ENCODE measurements at places on chromosomes 16 and 17.

DNA sequence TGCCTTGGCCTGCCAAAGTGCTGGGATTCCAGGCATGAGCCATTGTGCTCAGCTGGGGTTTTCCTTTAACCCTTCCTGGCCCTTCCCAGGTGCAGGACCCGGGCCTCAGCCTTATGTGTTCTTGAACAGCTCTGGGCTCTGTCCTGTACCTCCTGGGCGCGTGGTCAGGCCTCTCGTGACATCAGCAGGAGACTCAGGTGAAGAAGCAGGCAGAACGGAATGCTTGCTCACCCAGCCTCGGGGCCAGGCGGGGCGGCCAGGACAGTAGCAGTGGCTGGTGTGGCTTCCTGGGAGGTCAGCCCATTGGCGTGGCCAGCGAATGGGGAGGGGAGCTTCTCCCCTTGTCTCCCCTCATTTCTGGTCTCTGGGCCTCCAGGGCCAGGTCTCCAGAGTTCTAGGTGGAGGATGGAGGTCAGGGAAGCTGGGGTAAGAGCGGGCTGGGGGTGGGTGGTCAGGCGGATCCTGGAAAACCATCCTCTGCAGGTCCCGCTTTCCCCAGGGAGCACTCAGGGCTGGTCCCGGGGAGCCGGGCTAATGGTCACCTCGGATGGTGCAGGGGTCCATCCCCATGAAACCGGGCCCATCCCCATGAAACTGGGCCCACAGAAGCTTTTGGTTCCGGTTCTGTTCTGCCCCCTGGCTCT lies 281.5 kb downstream of the SEC14L1 start:
- no peak for DNase-seq

- no peak for DNase-seq
Measured at GRCh38 chr16:5615868-5616642, 518.5 kb upstream of the EEF2KMT start.

GRCh38 chr17:81010935-81011334 lies 19.3 kb downstream of the CHMP6 start:
- DNase-seq = no peak

DNA sequence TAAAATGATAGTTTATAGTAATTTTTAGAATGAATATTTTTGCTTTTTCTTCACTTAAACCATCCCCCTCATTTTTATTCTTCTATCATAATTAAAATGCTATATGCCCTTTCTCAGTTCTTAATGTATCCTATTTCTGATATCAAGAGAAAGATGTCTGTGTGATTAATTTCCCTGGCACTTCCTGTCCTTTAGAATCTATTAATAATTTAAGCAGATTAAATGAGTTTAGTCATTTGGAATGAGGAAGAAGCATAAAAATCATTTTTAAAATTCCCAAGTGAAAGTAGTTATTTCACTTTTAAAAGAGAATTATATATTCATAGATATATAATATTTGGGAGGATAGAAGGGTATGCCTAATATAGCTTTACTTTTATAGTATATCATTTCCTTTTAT lies 27.8 kb upstream of the CDR2 start:
- DNase-seq = no peak

DNA sequence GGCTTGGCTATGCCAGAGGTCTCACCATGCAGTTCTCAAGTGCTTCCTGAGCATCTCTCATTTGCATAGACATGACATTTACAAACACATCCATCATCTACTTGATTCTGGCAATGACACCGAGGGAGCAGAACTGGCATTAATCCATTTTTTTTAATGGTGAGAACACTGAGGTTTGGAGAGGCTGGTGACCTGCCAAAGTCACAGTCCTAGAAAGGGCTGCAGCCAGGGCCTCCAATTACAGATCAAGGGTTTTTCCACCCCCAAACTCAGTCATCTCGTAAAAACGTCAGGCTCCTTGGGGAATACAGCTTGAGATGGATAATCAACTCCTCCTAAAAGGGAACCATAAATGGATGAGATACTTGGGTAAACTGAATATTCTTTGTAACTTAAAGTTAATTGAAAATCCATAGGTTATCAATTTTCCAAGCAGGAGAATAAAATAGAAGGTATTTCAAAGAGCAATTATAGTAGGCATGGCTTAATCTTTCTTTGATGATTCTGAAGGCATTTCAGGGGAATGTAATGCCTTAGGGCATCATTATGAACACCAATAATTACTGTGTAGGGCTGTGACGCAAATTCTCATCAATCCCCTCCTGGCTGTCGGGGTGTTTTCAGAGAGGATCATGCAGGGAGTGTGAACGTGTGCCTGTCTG lies 9.4 kb upstream of the MEOX1 start:
- DNase-seq = peak; percentile 16

DNA sequence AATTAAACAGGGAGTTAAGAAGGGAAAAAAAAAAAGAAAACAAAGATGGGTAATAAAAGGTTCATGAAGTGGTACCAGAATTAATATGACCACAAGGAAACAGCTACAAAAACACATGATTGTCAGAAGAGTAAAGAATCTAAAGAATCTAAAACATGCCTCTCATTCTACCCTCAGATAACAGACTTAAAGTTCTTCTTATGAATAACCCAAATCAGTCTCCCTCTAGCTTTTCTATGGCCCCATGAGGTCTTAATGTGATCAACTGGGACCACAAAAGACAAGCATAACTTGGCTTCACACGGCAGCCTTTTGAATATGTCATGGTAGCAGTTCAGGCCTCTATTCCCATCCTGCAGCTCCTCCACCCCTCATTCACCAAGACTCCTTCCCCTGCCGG lies 6.9 kb downstream of the MYH10 start:
- DNase-seq = peak; percentile 54

DNA sequence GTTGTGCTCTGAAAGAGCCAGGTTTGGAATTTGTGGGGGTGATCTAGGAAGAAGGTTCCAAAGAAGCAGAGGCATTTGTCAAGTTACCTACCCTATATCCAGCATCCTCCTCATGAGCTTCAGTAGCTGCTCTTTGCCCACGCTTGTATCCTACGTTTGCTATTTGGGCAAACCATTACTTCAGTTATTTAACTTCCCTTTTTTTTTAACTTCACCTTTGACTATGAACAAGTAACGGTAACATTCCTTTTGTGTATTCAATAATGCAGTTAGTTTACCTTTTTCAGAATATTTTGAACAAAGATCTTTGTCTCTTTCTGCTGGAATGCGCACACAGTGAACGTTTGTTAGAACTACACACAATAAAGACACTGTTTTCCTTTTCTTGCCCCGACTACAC lies 41.5 kb downstream of the CYB5B start:
- DNase-seq = no peak

DNA sequence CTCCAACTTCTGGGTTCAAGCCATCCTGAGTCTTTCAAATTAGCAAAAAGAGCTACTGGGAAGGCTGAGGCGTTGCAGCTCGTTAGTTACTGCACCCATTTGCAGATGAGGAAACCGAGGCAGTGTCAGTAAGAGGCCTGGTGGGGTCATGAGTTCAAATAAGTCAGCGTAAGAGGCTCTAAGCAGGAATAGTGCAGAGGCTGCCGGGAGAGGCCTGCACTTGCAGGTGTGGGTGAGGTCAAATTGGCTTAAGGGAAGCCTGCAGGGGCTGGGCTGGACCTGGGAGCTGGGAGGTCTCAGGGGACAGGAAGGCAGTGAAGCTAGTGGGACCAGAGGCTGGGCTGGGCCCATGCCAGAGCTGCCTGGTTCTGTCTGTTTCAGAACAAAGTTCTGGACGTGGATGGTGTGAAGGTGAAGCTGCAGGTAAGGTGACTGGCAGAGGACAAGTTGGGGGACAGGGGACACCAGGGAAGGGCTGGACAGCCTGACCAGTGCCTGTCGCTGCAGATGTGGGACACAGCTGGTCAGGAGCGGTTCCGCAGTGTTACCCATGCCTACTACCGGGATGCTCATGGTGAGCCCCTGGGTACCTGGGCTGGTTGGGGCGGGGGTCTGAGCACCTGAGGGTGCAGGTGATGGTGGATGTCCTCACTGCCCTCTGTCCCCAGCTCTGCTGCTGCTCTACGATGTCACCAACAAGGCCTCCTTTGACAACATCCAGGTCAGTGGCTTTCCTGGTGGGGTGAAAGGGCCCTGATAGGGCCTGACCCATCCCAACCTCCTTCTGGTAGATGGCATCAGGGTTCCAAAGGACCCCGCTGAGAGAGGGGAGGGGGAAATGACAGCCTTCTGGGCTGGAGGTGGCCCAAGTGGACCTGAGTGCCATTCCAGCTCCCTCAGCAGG lies 3.0 kb downstream of the RAB26 start:
- no peak for DNase-seq

GRCh38 chr17:81076141-81076679 lies 41.3 kb downstream of the BAIAP2 start:
- DNase-seq = no peak

DNA sequence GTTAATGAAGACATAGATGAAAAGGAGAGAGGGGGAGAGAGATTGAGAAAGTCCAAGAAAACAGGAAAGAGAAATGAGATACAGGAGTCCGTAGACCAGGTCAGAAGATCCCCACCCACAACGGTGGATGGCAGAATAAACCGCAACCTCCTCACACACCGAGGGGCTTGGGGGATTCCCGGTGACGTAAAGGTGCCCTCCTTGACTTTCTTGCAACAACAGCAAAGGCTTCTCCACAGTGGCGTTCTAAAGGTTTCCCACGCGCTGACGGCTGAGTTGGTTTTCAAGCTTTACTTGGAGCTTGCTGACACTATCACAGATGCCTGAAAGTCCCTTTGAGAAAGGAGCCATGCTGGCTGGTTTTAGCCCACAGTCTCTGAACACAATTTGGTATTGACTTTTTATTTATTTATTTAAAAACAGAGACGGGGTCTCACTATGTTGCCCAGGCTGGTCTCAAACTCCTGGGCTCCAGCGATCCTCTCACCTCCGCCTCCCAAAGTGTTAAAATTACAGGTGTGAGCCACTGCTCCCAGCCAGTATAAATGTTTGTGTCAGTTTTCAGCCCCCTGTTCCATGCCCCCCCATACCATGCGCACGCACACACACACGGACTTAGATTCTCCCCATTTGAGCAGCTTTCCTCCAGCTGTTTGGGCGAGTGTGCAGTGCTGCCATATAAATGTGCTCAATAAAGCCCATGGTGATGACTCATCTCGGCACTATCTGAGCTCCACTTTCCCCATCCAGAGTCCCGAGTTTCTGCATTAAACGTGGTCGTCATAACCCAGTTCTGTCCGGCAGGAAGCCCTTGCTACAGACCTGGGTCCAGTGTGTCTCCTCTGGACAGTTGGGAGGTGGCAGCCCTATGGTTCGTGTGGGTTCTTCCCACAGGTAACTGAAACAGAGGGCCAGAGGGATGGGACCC lies 33.0 kb upstream of the SEC14L1 start:
- peak; percentile 43 for DNase-seq

- no peak for DNase-seq
Measured at GRCh38 chr17:40483679-40484078, 17.7 kb downstream of the TNS4 start.

DNA sequence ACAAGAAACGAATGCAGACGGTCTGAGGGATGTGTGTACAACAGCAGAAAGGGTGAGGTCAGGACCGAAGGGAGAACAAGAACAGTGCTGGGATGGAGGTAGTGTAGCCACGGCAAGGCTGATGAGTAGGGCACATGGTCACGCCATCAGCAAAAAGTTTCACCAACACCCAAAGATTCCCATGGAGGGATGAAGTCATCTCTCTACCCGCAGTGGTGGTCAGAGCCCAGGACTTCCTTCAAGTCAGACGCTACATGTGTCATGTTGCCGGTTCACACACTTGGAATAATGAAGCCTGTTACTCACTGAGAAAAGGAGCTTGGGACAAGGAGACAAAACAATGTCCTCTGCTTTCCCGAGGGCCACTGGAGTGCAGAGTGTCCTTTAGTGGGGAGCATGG lies 79.7 kb downstream of the SALL1 start:
- DNase-seq = no peak

DNA sequence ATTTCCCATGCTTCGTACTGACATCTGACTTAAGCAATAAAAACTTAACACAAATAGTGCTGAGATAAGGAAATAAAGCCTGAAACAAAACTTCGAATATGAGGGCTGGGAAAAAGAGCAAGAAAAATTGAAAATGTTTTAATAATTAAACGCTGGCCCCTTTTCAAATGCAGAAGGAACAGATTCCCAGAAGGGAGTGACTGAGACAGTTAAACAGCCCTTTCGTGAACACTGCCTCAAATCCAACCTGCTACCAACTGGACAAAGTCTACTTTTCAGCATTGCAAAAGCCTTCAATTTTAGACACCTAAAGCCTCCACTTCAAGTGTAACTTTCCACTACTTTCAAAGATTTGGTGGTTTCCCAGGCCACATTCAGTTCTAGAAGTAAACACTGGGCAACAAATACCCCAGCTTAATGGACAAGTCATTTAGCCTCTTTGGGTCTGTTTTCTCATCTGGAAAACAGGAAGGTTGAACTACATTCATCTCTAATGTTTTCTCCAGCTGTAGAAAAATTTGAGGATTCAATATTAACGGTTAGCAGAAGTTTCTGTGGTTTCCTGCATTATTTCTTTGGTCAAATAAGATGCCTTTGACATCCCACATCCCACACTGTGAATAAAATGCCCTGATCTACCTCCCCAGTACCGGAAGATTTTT lies 11.8 kb downstream of the RFFL start:
- DNase-seq = peak; percentile 4

- DNase-seq = no peak
Measured at GRCh38 chr16:7303660-7304200, 28.9 kb upstream of the RBFOX1 start.

- no peak for DNase-seq
Measured at GRCh38 chr17:77495575-77495974, 354.8 kb downstream of the SEC14L1 start.

DNA sequence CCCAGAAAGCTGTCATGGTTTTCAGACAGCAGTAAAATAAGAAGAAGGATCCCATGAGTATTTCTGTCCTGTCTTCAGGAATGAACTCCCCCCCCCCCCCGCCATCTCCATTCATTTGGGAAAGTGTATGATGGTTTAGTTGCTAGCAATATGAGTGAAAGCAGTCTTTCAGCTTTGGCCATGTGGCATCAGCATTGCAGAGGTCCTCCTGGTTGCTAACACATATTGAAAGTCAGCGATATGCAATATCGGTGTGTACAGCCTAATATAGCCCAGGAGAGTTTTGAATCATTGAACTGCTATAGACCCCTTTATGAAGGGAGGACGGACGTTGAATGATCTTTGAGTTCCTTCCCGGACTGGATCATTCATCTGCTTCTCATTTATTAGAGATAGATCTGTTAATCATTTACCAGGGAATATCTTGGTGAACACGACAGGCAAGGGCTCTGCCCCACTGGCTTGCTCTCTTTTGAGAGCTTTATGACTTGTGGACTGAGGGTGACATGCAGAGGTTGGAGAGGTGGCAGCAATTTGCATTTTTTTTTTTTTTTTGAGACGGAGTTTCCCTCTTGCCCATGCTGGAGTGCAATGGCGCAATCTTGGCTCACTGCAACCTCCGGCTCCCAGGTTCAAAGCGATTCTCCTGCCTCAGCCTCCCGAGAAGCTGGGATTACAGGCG lies 25.2 kb downstream of the DEF8 start:
- no peak for DNase-seq

DNA sequence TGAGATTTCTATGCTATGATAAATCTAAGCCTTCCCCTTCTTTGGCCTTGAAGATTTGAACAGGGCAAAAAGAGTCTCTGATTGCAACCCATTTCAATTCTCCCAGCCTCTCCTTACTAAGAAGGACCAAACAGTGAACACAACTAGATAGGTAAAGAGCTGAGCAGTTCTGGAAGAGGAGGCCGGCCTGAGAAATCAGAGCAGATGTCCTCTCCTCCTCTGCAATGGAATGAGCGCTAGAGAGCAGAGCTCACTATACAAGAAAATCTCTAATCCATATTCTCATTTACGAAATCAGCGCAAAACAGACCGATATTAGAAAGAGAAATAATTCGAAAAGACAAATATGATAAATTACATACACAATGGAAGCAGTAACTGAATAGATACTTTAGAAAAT lies 124.2 kb downstream of the CDK5R1 start:
- DNase-seq = no peak

- DNase-seq = no peak
Measured at GRCh38 chr17:60311186-60311585, 80.7 kb downstream of the USP32 start.
